T-helper 2 cell (primary cell): ENCODE measurements at places on chromosomes 1 and 21.

GRCh38 chr1:14955402-14955801, 198.1 kb upstream of the TMEM51 start:
- DNase-seq = no peak

GRCh38 chr1:86207323-86207722, 50.8 kb upstream of the COL24A1 start:
- no peak for DNase-seq

- no peak for DNase-seq
Observed at GRCh38 chr1:21670956-21671902, 2.1 kb upstream of the RAP1GAP start.

GRCh38 chr1:45353685-45354084, 13.4 kb upstream of the MUTYH start:
- DNase-seq = no peak

DNA sequence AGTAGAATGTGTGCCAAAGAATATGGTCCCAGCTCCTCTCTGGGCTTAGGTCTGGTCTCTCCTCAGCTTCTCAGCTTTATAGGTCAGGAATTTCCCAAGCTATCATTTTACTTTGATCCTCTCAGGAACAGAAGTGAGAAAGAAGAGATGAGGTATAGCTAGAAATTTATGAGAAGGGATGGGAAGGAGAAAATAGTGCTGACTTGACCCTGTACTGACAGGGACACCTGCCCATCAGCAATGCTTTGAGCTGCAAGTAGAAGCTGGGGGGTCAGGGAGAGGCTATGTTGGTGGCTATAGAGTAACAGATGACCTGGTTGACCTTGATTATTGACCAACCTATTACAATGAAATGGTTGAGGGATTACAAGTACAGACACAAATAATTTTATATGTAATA, 75.0 kb downstream of the XCL2 start:
- DNase-seq = no peak

- DNase-seq = no peak
Observed at GRCh38 chr1:109060707-109061106, 15.1 kb downstream of the TAF13 start.

- DNase-seq = no peak
Observed at GRCh38 chr1:112465122-112465521, 43.6 kb upstream of the WNT2B start.

- no peak for DNase-seq
Observed at GRCh38 chr1:204260601-204261197, 46.9 kb upstream of the GOLT1A start.

DNA sequence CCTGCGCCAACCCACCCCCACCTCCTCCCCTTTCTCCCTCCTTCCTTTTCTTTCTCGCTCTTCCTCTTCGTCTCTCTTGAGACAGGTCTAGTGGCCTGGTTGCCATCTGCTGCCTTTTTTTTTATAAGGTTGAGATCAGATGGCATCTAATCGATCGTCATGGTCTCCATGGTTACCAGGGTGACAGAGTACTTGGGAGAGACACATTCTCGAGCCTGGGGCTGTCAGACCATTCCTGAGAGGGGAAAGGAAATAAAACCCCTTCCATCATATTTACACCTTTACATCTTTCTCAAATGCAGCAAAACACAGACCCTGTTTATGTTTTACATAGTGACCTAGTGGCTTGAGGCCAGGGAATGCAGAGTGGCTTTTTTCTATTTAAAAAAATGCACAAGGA, 53.5 kb upstream of the SLC22A15 start:
- DNase-seq = no peak
